ENCODE measurements at places on chromosomes 16 and 17.

DNA sequence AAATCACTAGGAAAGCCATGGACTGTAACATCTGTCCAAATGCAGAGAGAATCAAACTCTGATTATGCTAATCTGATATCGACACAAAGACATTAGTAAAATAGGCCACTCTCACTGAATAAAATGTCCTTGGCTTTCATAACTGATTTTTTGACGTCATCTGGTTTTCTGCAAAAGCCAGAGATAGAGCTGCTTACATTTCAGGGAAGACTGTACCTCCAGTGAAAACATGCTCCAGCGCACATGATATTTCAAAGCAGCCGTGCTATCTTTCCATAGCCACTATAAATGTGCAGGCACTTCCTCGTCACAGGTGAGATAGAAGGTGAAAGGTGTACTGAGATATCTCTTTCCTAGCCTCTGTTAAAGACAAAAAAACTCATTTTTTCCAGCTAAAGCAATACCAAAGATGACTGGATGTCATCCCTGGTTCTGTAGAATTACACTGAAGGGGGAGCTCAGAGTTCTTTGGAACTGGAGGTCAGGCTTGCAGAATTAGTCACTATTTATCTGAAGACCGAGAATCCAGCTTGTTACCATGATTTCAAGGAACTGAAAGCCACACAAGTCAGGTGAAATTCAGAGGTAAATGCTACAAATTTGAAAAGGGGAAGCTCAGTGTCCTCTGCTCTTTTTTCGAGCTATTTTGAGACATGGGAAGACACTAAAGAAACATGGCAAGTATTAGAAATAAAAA lies 249.5 kb downstream of the CA10 start:
- no peak for DNase-seq

DNA sequence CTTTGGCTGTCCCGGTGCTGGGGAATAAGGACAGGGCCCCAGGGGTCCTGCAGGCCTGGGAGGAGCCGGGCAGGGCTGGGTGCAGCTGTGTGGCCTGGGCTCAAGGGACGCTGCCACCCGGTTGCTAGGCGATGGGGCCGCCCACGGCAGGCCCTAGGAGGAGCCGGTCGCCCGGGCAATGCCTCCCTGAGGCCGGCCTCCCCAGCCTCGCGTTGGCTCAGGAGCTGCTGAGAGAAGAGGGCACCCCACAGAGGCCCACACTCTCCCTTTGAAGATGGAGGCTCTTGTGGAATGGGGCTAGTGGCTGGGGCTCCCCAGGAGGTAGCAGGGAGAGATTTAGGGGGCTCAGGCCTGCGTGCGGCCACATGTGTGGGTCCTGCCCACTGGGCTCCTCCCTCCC lies at the start of gene CIBAR2:
CIBAR2 (minus strand) TSS at position 109 of the 400 bp plus-strand sequence. CDS start 120 bp downstream, outside the sequence.
- no peak for DNase-seq

DNA sequence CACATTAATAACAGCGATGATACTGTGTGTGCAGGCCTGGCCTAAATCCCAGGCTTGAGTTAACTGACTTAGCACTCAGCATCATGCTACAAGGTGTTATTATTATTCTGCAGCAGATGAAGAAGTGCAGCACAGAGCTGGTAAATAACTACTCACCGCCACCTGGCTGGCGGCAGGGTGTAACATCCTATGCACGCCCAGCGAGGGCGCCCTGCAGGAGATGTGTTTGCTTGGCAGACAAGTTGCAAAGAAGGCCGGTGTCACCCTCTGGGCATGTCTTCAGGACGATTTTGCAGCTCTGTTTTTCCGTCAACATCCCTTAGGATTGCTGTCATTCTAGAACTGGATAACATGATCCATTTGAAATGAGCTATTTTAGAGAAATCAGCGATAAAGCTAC lies 30.1 kb downstream of the DNAH9 start:
- DNase-seq: no peak

DNA sequence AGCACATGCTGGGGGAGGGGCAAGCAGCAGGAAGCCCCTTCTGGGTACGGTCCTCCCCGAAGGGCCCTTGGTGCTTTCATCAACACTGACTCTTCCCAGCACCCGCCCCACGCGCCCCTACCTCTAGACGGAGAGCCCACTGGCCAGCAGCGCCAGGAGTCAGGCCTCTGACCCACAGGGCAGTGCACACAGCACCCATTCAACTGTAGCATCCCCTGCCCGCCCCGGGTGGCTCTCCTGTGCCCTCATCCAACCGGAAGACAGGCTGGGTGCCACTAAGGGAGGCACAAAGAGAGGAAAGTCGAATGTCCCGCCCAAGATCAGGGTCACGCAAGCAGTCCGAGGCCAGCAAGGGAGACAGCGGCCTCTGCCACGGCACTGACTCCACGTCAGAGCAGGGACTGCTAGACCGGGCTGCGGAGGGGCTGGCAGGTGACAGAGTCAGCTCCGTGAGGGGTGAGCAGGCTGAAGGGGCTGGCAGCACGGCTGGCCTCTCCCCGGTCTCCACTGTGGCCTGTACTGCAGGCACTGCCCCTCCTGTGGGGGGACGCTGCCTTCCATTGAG lies 9.8 kb downstream of the MSRB1 start:
- DNase-seq: no peak

GRCh38 chr16:65015599-65015998 lies 106.3 kb downstream of the CDH11 start:
- DNase-seq: no peak

- no peak for DNase-seq
These were observed 31.4 kb downstream of the GPRC5B start for GRCh38 chr16:19853132-19853741.

DNA sequence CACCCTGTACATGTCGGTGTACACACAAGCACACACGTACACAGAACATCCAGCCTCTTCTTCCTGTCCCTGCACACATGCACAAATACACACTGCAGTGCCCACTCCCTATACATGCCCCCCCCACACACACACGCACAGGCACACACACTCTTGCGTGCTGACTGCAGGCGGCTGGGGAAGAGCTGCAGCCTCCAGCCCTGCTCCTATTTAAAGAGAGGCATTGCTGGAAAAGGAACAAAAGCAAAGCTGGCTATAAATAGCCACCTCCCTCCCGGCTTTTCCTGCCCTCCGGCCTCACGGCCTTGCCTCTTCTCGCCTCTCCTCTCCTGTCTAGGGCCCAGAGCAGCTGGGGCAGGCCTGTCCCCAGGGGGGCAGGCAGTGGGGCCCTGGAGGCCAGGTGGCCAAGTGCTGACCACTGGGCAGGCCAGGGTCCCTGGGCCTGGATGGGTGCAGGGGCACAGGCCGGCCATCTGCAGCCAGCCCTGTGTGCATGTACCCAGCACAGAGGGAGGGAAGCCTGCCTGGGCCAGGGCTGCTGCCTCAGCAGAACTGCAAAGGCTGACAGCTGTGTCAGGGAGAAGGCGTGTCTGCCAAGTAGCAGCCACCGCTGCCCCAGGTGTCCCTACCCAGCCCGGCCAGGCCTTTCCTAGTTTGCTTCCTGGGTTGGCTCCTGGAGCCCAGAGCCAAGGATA lies 25.4 kb downstream of the RTN4RL1 start:
- peak; percentile 47 for DNase-seq

DNA sequence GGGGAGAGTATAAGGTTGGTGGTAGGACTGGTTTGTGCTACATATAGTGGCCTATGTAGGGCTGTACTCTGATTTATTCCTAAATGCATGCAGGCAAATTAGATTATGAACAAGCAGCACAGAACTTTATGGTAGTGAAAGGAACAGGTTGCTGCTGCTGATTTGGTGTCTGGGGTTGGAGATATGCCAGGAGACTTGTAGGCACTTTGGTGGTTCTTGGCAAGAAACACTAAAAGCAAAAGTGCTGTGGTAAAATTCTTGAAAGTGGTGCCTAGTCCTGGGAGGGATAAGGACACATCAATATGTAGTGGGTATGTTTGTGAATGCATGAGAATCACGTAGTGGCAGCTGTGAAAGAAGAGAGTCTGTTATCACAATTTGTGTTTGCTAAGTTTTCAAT lies 2126.0 kb downstream of the TP53TG3F start:
- no peak for DNase-seq

GRCh38 chr16:63744077-63744874 lies 1377.6 kb downstream of the CDH11 start:
- DNase-seq: no peak

DNA sequence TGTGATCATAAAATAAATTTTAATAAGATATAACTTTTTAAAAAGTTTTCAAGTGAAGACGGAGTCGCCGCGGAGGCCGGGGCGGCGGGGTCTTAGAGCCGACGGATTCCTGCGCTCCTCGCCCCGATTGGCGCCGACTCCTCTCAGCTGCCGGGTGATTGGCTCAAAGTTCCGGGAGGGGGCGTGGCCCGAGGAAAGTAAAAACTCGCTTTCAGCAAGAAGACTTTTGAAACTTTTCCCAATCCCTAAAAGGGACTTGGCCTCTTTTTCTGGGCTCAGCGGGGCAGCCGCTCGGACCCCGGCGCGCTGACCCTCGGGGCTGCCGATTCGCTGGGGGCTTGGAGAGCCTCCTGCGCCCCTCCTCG lies at the start of gene FOXC2:
FOXC2 (plus strand) TSS at position 229 of the 365 bp plus-strand sequence. CDS start 507 bp downstream, outside the sequence.
- peak; percentile 97 for DNase-seq

- DNase-seq: peak; percentile 82
These were observed 21.0 kb upstream of the HERPUD1 start for GRCh38 chr16:56910654-56911539.

DNA sequence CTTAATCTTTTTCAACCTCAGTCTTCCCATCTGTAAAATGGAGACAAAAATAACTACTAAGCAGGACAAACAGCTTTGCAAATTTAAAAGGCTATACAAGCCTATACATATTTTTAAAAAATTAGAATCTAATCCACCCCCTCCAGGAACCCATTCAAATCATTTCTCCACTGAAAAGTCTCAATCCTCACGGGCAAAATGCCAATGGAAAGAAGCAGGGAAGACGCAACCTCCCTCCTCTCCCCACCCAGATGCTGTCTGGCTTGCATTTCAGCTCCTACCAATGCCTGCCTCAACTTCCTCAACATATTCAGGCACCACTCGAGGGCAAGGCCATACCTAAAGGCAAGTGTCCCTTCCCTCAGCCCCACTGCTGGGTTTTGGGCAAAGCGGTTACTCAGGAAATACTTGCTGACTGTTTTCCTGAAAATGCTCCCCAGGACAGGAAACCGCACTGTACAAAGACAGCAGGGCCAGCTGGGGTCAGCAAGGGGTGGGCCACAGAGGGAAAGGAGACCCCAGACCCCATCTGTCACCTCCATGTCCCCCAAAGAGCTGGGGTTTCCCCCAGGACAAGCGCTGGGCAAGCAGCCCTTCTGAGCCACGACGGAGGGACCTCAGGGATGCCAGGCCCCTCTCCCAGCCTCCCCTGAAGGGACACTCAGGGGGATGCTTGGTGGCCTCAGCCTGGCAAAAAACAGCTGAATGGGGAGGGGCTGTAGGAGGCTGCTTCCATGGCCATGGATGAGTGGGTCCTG lies 47.7 kb upstream of the DOC2B start:
- DNase-seq: no peak

- DNase-seq: no peak
These were observed 10.2 kb upstream of the NFATC3 start for GRCh38 chr16:68074850-68075555.

DNA sequence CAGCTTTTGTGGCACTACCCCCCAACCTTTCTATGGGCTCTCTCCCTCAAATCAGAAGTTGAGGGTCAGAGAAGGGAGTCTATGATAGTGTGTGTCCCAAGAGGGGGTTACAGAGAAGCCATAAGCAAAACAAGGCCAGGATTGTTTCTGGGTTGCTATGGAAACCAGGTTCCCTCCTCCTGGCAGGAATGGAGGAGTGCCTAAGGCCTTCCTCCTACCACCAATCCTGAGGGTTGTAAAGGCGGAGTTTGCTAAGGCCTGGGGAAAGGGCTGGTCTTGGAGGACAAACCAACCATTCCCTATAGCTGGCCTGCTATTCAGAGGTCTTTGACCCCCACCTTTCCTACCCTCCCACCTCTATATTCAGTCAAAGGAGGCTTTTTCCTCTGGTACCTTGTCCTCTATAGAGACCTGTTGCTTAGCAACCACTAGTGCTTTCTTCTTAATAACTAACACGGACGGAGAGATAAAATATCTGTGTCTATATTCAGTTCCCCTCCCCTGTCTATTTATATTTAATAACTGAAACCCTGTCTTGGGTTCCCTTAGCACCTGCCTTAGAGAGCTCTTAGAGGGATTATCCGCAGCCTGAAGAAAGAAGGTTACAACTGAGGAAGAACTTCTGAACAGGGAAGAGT lies 43.4 kb downstream of the NEUROD2 start:
- DNase-seq: no peak

GRCh38 chr17:11388054-11388453 lies 147.0 kb downstream of the SHISA6 start:
- DNase-seq: no peak

DNA sequence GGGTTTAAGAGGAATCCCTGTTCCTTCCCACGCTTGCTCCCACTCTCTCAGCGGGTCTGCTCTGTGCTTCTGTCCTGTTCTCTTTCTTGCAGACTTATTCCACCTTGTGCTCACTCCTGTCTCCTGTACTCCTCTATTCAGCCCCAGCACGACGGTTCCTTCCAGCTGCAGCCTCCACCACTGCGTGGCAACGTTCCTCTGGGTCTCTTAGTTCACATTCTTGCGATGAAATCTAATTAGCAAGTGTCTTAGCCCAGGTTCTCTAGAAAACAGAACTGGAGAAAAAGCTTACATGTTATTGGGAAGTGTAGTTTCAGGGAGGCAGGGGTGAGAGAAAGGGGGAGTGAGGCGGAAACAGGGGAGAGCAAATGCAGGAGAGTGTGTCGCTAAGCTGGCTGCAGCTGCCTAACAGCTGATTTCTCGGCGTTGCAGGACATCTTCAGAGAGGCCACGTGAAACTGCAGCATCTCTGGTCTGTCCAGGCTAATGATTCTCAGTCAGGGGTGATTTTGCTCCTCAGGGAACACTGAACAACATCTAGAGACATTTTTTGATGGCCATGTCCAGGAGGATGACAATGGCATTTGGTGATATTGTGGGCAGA lies 213.2 kb upstream of the NLRP1 start:
- DNase-seq: no peak

Measured in fibroblast of skin of scalp (primary cell).